ENCODE measurements at places on chromosomes 6 and 20. TPM values are rescaled to one million over a fixed set of nuclear protein-coding genes. Genes with fewer than 3 reads are reported as not detected.

The PRKN gene
- total RNA-seq: 2.4 TPM

The UNC5CL gene
- under 0.01 TPM for total RNA-seq

- no peak for DNase-seq
These were observed 59.6 kb downstream of the PRDM1 start for GRCh38 chr6:106145741-106146227.

GRCh38 chr20:32466739-32467505 is 108.8 kb downstream of the ASXL1 start:
- no peak for DNase-seq

The SLC44A4 gene
- total RNA-seq: not detected

- no peak for DNase-seq
These were observed 230.6 kb downstream of the SOD2 start for GRCh38 chr6:159462431-159462830.

DNA sequence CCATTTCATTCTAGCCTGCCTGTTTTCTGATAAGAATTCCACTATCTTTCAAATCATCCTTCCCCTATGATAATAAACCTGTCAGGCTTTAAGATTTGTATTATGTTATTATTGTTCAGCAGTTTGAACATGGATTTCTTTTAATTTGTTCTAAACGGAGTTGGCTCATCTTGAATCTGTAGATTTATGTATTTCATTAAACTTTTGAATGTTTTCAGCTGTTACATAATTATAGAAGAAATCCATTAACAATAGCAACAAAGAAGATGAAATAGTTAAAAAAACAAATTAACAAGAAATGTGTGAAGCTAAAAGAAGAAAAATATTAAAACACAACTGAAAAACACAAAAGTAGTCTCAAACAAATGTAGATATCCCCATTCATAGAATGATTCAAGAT is 223.7 kb upstream of the RUNX2 start:
- no peak for DNase-seq

The LGSN gene
- total RNA-seq: 0.11 TPM

DNA sequence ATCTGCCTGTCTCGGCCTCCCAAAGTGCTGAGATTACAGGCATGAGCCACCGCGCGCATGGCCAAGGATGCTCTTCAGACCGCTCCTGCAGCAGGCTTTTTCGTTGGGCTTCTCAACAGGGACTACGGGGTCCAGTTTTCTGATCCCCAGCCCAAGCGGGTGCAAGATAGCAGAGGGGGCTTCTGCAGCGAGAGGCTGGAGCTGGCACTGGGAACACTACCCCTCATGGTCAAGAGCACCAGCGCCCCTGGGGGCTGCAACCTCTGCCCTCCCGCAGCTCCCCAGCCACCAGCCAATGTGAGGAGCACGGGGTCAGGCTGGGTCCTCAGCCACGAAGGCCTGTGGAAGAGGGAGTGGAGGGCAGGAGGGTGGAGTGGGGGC is 6.0 kb downstream of the CTSZ start:
- no peak for DNase-seq

GRCh38 chr6:109345986-109346385 is 36.3 kb downstream of the CD164 start:
- DNase-seq: no peak

DNA sequence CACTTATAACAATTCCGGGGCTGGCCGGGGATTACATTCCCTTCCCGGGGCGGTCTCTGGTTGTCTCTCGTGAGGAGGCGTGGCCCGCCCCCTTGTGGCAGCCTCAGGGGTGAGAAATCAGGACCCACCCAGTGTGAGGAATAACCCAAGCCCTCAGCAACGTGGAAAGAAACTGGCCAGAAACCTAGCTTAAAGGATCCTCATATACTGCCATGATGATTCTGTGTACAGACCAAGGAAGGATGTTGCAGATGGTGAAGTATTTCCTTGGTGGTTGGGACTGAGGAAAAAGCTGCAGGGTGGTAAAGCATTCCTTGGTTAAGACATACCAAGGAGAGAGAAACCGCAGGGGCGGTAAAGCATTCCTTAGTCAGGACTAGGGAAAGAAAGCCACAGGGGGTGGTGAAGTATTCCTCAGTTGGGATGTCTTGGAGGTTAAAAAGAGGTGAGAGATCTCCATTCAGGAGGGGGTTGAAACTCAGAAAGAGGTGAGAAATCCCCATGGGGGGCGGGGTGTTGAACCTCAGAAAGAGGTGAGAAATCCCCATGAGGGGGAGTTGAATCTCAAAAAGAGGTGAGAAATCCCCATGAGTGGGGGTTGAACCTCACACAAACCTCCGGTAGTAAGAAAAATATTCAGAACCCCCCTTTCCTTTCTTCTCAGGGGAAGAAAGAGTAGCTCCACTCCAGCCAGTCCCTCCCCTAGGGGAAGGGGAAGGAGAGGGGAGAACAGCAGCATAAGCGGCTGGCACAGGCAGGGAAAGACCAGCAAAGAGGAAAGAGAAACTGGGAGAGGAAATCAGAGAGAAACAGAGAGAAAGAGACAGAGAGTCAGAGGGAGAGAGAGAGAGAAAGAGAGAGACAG is 238.1 kb downstream of the RNGTT start:
- peak; percentile 67 for DNase-seq

DNA sequence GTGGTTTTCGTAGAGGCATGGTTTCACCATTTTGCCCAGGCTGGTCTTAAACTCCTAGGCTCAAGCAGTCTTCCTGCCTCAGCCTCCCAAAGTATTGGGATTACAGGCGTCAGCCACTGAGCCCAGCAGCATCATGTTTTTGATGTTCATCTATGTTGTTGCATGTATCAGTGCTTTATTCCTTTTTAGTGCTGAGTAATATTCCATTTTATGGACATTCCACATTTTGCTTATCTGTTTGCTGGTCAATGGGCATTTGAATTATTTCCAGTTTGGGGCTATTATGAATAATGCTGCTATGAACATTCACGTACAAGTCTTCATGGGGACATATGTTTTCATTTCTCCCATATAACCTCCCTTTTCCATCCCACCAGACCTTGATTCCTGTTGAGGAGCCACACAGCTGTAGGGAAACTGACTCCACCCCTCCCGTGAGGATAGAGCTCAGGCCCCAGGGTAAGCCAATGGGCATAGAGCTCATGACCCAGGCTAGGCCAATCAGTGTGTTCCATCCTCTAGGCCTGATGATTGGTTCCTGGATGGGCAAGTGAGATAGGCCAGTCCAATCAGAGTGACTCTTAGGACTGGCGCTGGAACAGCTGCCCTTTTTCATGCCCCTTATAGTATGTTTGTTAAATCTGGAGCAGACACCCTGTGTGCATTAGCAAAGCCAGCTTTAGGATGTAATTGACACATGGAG is 49.5 kb downstream of the DLGAP4 start:
- DNase-seq: peak; percentile 4

The MYBL2 gene
- 22.2 TPM for total RNA-seq

The LIN28B gene
- total RNA-seq: not detected

The COL21A1 gene
- 12.9 TPM for total RNA-seq

- no peak for DNase-seq
These were observed 47.2 kb downstream of the FIG4 start for GRCh38 chr6:109738255-109738654.

The FRK gene
- 1.9 TPM for total RNA-seq

DNA sequence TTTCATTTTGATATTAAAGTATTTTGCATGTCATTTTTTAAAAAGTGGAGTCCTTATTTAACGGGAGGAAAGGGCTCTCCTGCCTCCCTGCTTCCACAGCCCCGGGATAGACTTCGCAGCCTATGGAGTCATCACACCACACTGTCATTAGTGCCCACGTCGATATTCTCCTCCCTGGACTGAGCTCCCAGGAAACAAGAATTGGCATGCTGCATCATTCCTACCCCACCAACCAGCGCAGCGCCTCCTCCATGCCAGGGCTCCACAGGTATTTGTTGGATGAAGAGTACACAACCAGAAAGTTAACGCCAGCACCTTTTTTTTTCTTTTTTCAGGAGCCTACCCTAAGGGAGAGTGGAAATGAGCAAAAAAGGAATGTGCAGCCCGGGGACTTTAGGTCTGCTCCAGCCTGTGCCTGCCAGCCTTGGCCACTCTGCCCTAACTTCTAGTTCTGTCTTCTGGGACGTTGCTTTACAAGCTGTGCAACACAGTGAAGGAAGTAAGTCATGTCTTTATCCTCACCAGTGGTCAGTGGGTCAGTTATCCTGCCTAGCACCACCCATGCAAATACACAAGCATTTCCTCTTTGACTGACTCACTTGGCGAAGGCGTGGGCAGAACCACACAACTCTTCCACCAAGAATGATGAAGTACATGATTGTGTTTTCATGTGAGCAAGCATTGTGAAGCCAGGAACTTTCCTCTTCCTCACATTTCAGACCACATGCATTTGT is 180.7 kb upstream of the UST start:
- peak; percentile 90 for DNase-seq

- no peak for DNase-seq
These were observed 127.4 kb upstream of the RPS6KA2 start for GRCh38 chr6:166754218-166755030.

GRCh38 chr6:89689732-89690131 is 51.2 kb upstream of the LYRM2 start:
- DNase-seq: no peak

DNA sequence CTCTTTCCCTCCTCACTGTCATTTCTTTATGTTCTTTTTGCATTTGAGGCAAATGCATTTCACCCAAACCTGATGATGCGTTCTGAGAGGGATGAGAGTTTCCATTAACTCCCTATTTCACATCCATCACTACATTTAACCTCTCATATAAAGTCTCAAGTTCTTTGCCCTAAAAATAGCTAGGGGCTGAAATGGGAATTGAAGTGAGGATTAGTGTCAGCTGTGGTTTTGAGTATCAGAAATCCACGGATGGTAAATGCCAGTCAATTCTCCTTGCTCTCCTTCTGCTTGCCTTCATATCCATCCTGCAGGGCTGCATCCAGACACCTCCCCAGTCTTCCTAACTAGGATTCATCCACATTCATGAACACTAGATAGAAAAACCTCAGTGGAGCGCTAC is 10.0 kb upstream of the DTNBP1 start:
- DNase-seq: no peak

The KHDC1L gene
- not detected for total RNA-seq

The DYNLT1 gene
- 99.8 TPM for total RNA-seq

The TMEM244 gene
- 0.52 TPM for total RNA-seq

GRCh38 chr20:62323980-62324906 is 21.4 kb downstream of the ADRM1 start:
- no peak for DNase-seq

The THBD gene
- total RNA-seq: 17.4 TPM

The BMP7 gene
- total RNA-seq: not detected

GRCh38 chr6:85404564-85405174 is 45.2 kb upstream of the NT5E start:
- DNase-seq: peak; percentile 96

DNA sequence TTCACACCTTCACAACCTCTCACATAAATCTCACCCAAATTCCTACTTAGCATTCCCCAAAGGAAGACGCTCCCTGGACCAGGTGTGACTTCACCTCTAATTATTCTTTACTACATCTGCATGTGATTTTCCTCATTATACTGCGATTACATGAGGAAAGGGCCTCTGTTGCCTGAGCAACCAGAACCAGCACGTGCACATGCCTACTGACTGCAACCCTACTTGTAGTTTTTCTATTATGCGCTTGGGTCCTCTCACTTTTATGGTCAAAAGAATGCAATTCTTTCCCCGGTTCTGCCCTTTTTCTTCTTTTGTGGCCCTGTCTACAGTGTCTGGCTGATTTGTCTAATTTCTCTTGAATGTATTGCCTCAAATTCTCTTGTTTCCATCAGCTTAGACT is 20.4 kb upstream of the ANKEF1 start:
- no peak for DNase-seq

DNA sequence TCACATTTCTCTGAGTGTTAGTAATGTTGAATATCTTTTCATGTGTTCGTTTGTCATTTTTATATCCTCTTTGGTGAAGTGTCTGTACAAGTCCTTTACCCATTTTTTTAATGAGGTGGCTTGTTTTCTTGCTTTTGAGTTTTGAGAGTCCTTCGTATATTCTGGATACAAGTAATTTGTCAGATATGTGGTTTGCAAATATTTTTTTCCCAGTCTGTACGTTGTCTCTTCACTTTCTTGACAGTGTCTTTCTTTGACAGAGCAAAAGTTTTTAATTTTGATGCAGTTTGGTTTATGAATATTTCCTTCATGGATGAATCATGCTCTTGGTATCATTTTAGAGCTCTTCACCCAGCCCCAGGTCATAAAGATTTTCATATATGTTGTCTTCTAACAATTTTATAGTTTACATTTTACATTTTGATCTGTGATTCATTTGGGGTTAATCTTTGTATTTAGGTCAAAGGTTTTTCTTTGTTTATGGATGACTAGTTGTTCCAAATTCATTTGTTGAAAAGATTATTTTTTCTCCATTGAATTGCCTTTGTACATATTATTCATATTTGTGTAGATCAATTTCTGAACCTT is 152.5 kb downstream of the MRPL14 start:
- no peak for DNase-seq

The NRSN1 gene
- total RNA-seq: not detected

DNA sequence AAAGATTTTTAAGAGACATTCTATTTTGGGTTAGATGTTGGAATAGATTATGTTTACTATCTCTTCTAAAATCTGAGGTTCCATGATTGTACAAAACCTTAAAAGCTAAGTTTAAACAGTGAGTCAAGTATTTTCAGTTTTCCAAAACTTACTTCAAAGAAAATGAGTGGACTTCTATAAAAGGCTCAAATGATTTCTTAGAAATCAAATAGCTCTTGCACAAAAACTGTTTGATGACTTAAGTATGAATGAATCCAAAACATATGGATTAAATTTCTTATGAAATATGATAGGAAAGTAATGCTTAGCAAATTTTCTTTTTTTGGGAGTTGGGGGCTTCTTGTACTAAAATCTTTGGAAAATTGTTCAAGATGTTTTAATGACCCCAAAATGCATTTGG is 837.3 kb upstream of the SLC35B3 start:
- DNase-seq: no peak

Measured in LHCN-M2 (cell line).